ENCODE measurements at places on chromosomes 6 and 20. TPM values are rescaled to one million over a fixed set of nuclear protein-coding genes. Genes with fewer than 3 reads are reported as not detected.

The DDX27 gene
- total RNA-seq = 36.3 TPM

The PRIM2 gene
- total RNA-seq = 6.9 TPM

GRCh38 chr6:138966870-138967269, 21.2 kb downstream of the REPS1 start:
- DNase-seq = no peak

- peak; percentile 54 for DNase-seq
Observed at GRCh38 chr6:1436334-1437306, 47.2 kb downstream of the FOXF2 start.

DNA sequence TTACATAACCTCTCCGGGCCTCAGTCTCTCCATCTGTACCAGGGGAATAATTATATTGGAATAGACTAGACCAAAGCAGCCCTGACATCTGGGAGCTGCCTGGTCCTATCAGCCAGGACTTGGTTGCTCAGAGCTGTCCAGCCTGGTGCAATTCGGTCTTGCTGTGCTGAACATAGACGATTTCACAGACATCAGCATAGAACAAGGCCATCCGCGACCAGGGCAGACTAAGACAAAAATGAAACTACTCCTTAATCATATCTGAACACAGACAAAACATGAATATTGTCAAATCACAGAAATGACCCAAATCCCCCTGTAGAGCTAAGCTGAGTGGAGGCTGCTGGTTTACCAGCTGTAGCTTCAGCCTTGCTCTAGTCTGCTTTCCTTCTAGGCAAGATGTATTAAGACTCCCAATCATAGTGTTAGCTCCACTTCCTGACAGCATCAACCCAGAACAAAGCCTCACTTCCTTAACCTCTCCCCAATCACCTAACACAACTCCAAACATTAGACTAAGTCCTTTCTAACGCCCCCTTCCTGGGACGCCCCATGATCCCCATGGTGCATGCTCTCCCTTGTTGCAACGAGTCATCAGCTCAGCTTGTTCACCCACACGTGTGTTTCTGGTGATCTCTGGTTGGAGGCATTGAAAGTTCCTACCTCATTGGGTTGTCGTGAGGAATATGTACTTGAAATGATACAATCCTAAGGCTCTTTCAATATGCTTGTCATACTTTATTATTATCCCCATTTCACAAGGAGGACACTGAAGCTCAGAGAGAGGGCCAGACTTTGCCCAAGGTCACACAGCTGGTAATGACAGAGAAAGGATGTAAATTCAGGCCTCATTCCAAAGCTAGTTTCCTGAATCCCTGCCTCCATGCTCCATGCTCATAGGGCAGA, 3.5 kb upstream of the MAPK13 start:
- DNase-seq = peak; percentile 80

DNA sequence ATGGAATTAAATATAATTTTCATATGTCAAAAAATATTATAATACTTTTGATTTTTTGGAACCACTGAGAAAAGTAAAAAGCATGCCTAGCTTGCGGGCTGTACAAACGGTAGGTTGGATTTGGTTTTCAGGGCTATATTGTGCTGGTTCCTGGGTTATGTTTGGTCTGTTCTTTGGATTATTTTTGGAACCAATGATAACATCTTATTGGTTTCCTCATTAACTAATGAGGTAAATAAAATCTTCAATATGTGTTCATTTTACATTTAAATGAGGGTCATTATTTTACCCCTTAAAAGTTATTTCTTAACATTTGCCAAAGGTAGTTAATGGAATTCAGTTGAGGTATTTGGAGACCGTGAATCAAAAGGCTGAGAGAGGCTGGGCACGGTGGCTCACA, 96.6 kb downstream of the IMPG1 start:
- no peak for DNase-seq

- DNase-seq = no peak
Observed at GRCh38 chr6:9388596-9388995, 953.3 kb upstream of the SLC35B3 start.

DNA sequence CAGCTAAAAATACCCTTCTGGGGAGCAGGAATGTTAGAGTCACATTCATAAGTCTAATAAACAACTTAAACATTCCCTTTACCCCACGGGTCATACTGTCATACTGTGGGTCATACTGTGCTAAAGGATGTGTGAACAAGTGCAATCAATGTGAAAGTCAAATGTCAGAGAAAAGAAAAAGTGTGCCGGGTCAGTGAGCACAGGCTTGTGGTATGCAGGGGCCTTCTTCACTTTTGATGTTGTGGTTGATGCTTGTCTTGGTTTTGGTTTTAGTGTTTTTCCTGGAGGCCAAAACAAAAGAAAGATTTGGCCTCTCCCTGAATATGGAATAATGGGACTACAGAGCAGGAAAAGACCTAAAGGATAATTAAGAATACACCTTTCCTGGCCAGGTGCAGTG, 267.9 kb upstream of the PLN start:
- DNase-seq = no peak

DNA sequence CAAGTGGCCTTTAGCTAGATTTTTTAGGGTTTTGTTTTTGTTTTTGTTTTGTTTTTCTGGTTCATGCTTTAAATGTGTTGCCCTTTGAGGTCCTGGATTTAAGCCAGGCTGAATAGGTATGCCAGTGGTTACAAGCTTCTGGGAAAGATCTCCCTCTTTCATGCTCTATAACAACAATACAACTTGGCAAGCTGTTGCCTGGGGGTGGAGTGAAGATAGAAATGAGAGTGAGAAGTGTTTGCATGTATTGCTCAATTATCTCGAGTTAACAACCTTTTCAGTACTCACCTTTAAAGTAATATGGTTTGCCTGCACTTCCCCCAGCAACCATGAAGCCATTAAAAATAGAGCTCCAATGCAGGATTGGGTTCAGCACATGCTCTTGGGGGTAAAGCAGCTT, 19.2 kb upstream of the HAO1 start:
- DNase-seq = no peak

DNA sequence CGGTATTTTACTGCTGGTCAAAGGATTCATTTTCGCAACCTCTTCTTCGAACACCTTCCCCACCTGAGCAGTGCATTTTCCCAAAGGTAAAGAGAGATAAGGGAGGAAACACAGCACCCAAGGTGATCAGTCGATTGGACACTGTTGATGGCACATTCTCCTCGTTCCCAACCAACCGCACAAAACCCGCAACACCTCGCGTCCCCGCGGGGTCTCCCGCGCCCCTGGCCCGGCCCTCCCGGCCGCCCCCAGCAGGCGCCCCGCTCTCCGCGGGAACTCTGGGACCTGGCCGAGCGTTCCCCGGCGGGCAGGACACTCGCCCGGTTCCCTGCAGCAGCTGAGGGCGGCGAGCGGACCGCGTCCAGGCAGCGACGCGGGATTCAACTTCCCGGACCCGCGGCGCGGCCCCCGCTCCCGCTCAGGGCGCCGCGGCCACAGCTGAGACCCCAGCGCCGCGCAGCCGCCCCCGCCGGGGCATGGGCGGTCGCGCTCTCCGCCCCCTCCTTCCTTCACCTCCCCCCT, 506 bp downstream of the RGS17 start:
- DNase-seq = no peak
